Pancreas (tissue), 10 donors: ENCODE measurements at places on chromosomes 2 and 18. TPM values are rescaled to one million over a fixed set of nuclear protein-coding genes. Genes with fewer than 3 reads are reported as not detected.

- no peaks in the 10 kb centered on the region for H3K4me1 ChIP-seq
- H3K27ac ChIP-seq = peak overlapping the region; percentile 66
- no peaks in the 10 kb centered on the region for H3K36me3 ChIP-seq
- DNase-seq = peak; percentile 63
- no peaks in the 10 kb centered on the region for H3K27me3 ChIP-seq
Observed at GRCh38 chr2:42102591-42103450, 55.0 kb downstream of the PKDCC start.

DNA sequence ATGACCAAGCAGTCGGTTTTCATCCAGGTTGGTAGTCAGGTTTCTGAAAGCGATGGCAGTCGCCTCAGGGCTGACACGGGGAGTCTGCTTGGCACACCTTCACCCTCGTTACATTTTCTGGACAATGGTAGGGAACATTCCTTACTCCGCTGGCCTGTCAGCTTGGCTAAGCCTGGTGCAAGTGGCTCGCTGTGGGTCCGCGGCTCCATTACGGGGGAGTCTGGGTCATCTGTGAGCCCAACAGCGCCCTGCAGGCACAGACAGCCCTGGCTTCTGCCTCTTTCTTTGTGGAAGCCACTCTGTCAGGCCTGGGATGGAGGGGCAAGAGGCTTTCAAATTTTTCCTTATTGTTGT, 95.6 kb downstream of the HDAC4 start:
- no peak for DNase-seq
- no peaks in the 10 kb centered on the region for H3K27me3 ChIP-seq
- H3K4me3 ChIP-seq = no peak overlapping the region

TUBA3E gene
- total RNA-seq = not detected

DNA sequence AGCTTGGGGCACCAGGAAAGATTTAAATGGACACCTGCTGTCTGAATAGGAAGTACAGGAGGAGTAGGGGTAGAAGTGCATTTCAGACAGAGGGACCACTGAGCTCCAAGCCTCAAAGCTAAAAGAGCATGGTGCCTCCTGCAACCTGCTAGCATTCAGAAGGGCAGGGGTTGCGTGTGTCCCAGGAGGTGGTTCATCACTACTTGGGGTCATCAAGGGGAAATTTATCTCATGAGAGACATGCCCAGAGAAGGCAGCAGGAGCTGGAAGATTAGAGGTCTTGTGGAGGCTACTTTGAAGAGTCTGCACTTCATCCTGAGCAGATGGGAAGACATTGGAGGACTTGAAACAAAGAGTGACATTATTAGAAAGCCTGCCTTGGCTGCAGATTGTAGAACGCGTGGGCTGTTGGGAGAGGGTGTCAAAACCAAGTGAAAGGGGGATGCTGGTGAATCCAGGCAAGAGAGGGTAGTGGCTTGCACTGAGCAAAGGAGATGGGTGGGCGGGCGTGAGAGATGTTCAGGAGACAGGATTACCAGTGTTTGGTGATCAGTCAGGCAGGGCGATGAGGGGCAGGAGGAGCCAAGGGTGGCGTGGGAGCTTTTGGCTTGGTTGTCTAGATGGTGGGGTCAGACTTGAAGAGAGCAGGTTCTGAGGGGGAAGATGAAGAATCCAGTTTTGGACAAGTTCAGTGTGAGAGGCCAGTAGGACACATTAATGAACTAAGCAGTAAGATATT, 154.0 kb downstream of the DYSF start:
- H3K4me3 ChIP-seq = no peak overlapping the region
- no peak for DNase-seq
- no peaks in the 10 kb centered on the region for H3K27me3 ChIP-seq
- H3K27ac ChIP-seq = no peak overlapping the region
- no peaks in the 10 kb centered on the region for H3K36me3 ChIP-seq
- H3K4me1 ChIP-seq = no peaks in the 10 kb centered on the region

- H3K27ac ChIP-seq = no peak overlapping the region
- H3K36me3 ChIP-seq = no peaks in the 10 kb centered on the region
- no peaks in the 10 kb centered on the region for H3K27me3 ChIP-seq
- no peak overlapping the region for H3K4me3 ChIP-seq
Observed at GRCh38 chr18:11307716-11308115, 158.3 kb upstream of the PIEZO2 start.

TMEM17 gene
- 3.2 TPM for total RNA-seq

NGEF gene
- 6.5 TPM for total RNA-seq

ACADL gene
- 24.1 TPM for total RNA-seq

PAIP2B gene
- total RNA-seq = 30.4 TPM

- H3K4me3 ChIP-seq = no peak overlapping the region
- no peak overlapping the region for H3K27ac ChIP-seq
- H3K36me3 ChIP-seq = no peaks in the 10 kb centered on the region
- peak; percentile 25 for DNase-seq
- H3K27me3 ChIP-seq = no peaks in the 10 kb centered on the region
Observed at GRCh38 chr2:132609101-132609890, 60.7 kb downstream of the LYPD1 start.

DNA sequence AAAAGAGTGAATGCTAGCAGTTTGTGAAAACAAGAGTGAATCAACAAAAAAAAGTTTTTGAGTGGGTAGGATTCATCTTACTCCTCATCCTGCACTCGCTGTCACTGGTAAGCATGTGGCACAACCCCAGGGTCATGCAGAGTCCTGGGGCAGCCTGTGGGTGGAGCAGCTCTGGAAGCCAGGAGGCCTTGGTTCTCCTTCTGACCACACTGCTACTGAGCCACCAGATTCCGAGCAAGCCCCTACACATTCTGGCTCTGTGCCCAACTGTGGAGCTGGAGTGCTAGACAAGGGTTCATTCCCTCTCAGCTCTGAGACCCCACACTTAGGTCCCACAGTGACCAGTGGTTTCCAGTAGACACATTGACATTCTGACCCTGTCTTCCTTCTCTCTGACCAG, 670.6 kb downstream of the BCL11A start:
- H3K27ac ChIP-seq = no peak overlapping the region
- H3K27me3 ChIP-seq = no peaks in the 10 kb centered on the region
- no peak overlapping the region for H3K4me3 ChIP-seq
- no peaks in the 10 kb centered on the region for H3K36me3 ChIP-seq
- DNase-seq = no peak

DNA sequence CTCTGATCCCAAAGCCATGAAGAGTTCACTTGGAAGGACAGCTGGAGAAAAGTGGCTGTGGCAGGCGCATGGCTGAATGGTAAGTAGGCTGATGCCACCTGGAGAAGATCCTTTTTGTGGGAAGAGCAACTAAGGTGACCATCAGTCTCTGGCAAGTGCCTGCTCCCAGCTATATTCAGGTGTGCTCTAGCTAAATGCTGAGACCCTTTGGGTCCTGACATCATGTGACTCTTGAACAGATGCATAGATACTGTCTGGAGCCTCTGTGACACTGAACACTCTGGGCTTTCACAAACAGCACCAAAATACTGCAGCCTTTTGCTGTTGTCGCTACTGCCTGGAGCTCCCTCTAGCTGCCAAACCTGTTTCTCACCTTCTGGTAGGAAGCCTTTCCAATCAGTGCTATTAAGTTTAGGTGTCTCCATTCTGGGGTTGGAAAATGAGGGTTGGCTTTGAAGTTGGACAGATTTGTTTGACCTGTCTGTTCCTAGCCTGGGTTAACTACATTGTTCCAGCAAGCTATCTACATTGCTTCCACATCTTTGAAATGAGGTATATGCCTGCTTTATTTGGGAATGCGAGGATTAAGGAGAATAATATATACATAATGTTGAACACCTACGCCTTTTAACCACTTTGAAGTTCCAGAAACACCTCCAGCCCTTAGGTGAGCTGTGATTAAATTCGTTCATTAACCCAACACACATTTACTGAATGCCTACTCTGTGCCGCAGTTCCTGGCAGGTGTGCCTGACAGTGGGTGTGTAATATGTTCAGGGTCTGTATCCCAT, 3.1 kb downstream of the EGR4 start:
- no peak for DNase-seq
- no peak overlapping the region for H3K4me3 ChIP-seq
- H3K27me3 ChIP-seq = peaks cover 18% of the 10 kb centered on the region
- H3K27ac ChIP-seq = no peak overlapping the region
- no peaks in the 10 kb centered on the region for H3K4me1 ChIP-seq

OSBPL1A gene
- 17.9 TPM for total RNA-seq

GRCh38 chr18:63216516-63217311, 102.9 kb downstream of the BCL2 start:
- no peaks in the 10 kb centered on the region for H3K4me1 ChIP-seq
- no peaks in the 10 kb centered on the region for H3K36me3 ChIP-seq
- no peak overlapping the region for H3K27ac ChIP-seq
- DNase-seq = no peak
- H3K4me3 ChIP-seq = no peak overlapping the region

FSHR gene
- not detected for total RNA-seq

HEATR5B gene
- 13.9 TPM for total RNA-seq

SAG gene
- total RNA-seq = not detected

CFC1 gene
- 3.0 TPM for total RNA-seq

- H3K27ac ChIP-seq = no peak overlapping the region
- H3K27me3 ChIP-seq = no peaks in the 10 kb centered on the region
- no peaks in the 10 kb centered on the region for H3K36me3 ChIP-seq
Observed at GRCh38 chr2:96396095-96396494, 60.5 kb downstream of the NCAPH start.

- H3K4me1 ChIP-seq = peaks cover 12% of the 10 kb centered on the region
- peak; percentile 73 for DNase-seq
- no peaks in the 10 kb centered on the region for H3K36me3 ChIP-seq
- H3K4me3 ChIP-seq = no peak overlapping the region
Observed at GRCh38 chr2:72148837-72149555, 1.3 kb upstream of the CYP26B1 start.

DNA sequence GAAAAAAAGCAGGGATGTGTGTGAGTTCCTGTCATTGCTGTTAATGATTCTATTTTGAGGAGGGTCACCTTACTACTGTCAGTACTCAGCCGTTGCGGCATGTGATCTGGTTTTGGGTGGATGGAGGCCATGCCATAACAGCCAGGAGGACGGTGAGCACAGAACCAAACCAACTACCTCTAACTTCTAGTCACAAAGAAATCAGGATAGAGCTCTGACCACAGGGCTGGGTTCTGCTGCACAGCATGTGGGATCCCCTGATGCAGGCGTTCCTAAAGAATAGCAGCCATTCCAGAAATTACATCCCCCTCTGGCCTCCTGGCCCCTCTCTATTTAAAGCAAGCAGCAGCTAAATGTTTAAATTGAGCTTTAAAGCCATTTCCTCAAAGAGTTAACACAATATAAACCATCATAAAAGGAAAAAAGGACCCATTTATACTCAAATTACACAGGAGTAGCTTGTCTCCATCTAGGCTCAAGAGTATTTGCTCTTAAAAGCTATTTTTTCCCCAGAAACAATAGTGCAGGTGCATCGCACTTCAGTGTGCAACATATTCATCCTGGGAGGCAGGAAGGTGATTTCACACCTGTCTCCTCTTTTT, 786.4 kb downstream of the RNF144A start:
- DNase-seq = no peak
- H3K27ac ChIP-seq = no peak overlapping the region
- no peaks in the 10 kb centered on the region for H3K27me3 ChIP-seq

FN1 gene
- 10.7 TPM for total RNA-seq

ACMSD gene
- 0.12 TPM for total RNA-seq

ALPI gene
- total RNA-seq = not detected

RAB10 gene
- total RNA-seq = 27.4 TPM

DNA sequence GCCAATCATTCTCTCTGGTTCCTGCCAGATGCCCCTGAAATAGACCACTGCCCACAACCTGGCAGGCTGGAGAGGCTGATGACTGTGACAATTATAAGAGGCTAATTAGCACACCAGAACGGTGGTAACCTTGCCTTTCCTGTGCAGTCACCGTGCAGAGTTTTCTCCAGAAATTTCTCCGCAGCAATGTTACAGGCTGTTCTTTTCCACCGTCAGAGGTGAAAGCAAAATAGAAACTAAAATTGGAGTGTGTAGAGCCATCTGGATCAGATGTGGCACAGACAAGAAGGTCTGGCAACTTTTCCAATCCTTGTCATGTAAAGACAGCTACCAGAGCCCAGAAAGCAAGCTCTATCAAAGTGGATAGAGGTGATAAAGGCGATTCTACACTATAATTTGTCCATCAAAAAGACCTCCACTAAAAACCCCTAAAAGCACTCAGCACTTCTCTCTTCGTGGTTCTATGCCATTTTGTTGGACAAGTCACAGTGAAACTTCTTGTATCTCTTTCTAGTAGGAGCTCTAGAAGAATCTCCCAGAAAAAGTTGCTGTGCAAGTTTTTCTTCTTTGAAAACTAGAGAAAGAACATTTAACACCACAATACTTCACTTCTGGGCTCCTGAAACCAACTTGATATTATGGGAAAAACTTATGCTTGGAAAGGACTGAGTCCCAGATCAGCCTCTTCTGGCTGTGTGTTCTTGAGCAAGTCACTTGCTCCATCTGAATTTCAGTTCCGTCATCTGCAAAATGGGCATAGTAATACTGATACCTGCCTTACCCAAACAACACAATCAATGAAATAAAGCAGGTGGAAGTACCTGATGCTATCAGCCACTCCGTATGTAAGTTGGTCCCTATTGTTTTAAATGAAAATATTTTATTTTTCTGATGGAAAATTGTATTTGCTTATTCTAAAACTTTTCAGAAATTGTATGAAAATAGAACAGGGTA, 295.6 kb upstream of the DLGAP1 start:
- DNase-seq = no peak
- no peak overlapping the region for H3K27ac ChIP-seq

- no peak overlapping the region for H3K27ac ChIP-seq
- no peaks in the 10 kb centered on the region for H3K27me3 ChIP-seq
- no peaks in the 10 kb centered on the region for H3K36me3 ChIP-seq
- no peak for DNase-seq
Observed at GRCh38 chr18:36652503-36652902, 176.3 kb downstream of the TPGS2 start.
